ENCODE measurements at places on chromosomes 2 and 18.

GRCh38 chr2:3730646-3731045 lies 27.3 kb downstream of the DCDC2C start:
- no peak for DNase-seq

- no peak for DNase-seq
These were observed 317.0 kb downstream of the CYP26B1 start for GRCh38 chr2:71830497-71831192.

DNA sequence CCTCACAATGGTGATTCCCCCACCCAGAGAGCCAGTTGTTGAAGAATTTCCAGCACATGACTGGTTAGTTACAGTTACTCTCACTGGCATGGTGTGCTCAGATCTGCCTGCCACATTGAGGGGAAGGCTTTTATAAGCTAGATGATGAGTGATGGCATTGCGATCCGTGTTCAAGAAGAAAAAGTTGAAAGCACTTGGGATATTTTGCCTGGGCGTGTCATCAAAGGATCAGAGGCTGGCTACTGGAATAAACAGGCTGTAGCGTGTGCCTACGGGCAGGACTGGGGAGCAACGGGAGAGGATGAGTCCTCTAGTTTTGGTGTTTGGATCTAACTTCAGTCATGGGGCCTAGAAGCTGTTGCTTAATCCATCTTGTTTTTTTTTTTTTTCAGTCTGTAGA lies 175.0 kb downstream of the SETBP1 start:
- no peak for DNase-seq

DNA sequence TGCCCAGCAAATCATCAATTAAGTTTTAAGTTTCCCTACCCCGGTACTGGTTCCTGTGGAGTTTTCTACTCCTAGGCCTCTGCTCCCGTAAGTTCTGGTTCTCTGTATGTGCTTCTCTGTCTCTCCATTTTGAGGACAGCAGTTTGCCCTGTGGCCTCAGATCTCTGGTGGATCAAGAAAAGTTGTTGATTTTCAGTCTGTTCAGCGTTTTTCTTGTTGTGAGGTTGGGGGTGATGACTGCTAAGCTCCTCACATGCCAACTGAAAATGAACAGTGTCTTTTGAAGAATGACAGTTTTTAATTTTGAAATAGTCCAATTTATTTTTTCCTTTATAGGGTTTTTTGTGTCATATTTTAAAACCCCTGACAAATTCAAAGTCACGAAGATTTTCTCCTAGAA lies 31.7 kb downstream of the PROC start:
- DNase-seq, result no peak

DNA sequence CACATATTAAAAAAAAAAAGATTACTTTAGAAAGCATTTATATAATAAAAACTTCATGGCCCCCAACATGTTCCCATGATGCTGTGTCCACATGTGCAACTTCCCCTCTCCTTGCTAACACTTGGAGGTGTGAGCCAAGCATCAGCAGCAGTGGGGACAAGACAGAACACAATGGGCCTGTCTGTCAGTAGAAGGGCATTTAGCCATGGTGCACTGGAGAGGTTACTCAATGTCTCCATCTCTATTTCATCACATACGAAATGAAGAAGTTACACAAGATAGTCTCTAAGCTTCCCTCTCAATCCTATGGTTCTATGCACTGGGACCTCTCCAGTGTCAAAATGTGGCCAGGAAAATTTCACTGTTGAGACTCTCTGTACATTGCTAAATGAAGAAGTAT lies 2.5 kb downstream of the VIT start:
- DNase-seq, result no peak

GRCh38 chr2:218081063-218081462 lies 12.0 kb downstream of the RUFY4 start:
- no peak for DNase-seq

DNA sequence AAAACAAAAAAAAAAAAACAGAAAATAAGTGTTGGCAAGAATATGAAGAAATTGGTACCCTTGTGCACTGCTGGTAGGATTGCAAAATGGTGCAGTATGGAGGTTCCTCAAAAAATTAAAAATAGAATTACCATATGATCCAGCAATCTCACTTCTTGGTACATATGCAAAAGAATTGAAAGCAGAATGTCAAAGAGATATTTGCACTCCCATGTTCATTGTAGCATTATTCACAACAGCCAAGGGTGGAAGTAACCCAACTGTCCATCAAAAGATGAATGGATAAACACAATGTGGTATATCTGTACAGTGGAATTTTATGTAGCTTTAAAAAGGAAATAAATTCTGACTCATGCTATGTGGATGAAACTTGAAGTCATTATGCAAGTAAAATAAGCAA lies 72.8 kb upstream of the POU3F3 start:
- no peak for DNase-seq

DNA sequence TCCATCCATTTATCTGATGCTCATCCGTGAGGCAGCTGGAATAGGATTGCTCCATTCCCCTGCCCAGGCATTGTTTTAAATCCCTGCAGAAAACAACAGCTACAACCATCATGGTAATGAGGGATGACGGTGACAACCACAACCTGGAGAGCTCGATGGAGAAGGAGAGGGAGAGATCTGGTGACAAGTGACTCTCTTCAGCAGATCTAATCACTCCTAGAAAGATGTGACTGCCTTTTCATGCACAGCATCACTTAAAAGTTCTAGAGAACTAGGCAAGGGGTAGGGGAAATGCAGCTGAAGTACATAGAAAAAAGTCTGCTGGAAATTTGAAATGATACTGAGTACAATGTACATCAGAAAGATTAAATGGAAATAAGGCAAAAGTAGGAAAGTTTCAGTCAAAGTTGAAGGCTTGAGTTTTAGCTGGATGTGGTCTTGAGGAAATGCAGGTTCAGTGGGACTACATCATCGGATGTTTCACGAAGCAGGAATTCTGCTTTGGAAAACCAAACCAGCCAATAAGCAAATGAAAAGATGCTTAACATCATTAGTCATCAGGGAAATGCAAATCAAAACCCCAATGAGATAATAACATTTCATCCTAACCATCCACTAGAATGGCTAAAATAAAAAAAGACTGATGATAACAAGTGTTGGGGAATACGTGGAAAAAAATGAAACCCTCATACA lies 6.8 kb upstream of the ARHGAP25 start:
- no peak for DNase-seq

DNA sequence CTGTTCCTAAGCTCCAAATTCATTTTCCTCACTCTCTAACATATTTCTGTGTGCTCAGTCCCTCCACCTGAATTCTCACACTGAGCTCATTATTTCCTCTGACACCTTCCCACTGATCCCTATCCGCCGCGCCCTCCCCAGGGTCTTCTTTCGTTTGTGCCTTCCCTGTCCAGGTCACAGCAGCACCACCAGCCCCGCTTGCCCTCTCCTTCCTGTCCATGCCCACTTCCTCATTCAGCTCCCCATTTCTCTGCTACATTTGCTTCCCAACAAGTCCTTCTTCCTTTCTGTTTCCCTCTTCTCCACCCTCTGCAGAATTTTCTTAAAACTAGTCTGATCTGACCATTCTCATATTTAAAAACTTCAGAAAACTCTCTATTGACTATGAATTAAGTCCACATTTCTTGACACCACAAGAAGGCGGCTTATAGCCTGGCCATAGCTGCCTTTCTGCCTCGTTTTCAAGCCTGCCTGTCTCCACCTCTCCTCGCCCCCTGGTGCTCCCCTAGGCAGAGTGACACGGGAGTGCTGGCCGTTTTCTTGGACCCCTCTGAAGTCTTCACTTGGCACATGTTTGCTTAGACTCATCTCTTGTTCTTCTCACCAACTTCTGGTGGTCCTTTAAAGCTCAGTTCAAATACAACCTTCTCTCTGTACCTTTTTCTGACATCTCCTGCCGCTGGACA lies 138.7 kb upstream of the BOD1L2 start:
- DNase-seq, result no peak

DNA sequence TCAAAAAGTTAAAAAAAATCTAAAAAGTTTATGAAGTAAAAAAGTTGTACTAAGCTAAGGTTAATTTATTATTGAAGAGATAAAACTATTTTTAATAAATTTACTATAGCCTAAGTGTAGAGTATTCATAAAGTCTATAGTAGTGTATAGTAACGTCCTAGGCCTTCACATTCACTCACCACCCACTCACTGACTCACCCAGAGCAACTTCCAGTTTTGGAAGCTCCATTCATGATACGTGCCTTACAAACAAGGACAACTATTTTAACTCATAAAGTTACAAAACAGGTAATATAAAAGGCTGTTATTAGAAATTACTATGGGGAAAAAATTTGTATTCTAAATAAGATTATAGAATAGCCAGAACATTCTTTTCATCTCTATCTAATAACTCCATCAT lies 158.9 kb upstream of the FN1 start:
- DNase-seq, result no peak

- no peak for DNase-seq
These were observed 80.3 kb downstream of the MAPRE2 start for GRCh38 chr18:35121531-35121930.

DNA sequence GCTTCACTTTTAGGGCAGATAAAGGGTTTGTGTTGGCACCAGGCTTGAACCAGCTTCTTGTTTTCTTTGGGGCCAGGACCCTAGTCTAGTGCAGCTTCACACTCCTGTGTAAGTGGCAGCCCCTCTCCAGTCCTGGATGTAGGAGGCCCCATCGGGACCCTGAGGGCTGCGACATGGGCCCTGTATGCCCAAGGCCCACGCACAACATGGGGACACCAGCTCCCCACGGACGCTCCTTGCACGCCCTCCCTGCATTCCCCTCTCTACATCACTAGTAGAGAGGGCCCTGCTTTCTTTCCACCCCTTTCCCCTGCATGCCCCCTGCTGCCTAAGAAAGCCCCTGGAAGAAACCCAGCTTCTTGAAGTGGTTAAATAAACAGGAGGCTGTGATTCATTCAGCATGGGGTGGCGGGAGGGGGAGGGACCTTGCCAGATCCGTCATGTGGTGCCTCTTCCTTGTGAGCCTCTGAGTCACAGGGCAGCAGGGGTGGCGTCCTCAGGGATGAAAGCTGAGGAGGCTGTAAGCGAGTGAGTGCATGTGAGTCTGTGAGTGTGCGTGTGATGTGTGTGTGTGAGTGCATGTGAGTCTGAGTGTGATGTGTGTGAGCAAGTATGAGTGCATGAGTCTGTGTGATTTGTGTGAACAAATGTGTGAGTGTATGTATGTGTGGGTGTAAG lies 42.5 kb downstream of the COPS8 start:
- peak; percentile 93 for DNase-seq

GRCh38 chr2:128606837-128607236 lies 288.2 kb upstream of the HS6ST1 start:
- DNase-seq, result no peak

GRCh38 chr2:43303889-43304288 lies 77.5 kb upstream of the ZFP36L2 start:
- DNase-seq, result no peak

GRCh38 chr18:79399275-79400081 lies 3.7 kb downstream of the NFATC1 start:
- DNase-seq, result no peak

DNA sequence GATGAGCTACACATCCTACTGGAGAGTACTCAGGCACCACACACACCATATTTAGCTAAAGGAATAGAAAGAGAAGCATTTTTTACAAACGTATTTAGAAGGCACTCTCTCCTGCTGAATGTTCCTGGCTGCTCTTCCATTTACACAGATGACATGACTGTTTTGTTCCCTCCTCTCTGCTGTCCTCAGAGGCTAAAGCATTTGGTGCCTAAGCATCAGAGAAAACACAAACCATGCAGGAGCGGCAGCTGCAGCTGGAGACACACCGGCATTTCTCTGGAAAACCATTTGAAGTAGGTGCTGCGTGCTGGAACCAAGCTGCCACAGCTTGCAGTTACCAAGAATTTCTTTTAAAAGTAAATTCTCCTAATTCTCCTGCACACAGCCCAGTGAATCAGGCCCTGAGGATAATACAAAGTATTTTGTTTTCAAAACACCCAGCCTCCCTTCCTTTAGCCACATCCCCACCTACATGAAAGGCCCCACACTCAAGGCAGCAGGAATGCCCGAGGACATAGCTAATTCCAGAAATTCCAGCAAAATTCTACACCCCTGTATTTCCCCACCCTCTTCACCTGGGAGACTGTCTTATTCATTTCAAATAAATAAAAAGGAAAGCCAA lies 488.9 kb upstream of the SOX11 start:
- DNase-seq, result no peak

DNA sequence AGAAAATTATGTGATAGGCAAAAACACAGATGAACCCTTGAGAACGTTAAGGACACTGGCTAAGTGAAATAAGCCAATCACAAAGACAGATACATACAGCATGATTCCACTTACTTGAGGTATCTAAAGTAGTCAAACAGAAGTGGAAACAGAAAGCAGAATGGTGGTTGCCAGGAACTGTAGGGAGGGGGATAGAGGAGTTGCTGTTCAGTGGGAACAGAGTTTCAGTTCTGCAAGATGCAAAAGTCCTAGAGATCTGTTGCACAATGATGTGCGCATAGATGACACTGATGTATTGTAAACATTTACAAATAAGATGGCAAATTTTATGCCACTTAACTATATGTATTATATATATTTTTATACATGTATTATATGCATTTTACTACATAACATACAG lies 59.7 kb downstream of the POLE4 start:
- DNase-seq, result no peak

- no peak for DNase-seq
These were observed 27.6 kb downstream of the CENPO start for GRCh38 chr2:24820598-24821432.

- no peak for DNase-seq
These were observed 31.7 kb upstream of the ASAP2 start for GRCh38 chr2:9174771-9175437.

GRCh38 chr2:42877511-42877910 lies 85.1 kb upstream of the HAAO start:
- no peak for DNase-seq

- no peak for DNase-seq
These were observed 44.0 kb downstream of the MYL12B start for GRCh38 chr18:3305933-3306332.

DNA sequence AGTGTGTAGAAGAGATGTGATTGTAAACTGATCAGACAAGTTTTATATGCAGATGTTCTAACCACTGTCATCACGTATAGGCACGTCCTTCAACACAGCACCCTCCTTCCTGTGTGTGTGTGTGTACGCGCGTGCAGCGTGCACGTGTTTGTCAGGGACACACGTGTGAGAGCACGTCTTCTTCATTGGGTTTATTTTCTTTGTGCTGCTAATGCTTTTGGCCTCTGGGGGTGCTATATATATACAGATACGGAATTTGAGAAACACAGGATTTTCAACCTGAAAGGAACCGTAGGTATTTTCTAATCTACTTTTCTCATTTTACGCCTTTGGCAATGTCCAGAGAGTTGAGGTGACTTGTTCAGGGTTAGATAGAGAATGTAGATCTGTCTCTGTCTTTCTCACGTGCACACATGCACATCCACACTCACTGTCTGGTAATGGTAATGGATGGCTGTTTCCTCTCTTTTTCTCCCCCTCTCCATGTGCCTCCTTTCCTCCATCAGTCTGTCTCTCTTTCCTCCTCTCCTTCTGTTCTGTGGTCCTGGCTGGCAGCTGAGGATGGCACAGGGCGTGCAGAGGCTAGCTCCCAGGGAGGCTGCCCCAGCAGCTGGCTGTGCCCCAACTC lies 13.4 kb upstream of the CELF4 start:
- DNase-seq, result no peak

- no peak for DNase-seq
These were observed 163.4 kb upstream of the MAP3K20 start for GRCh38 chr2:172912266-172912665.

GRCh38 chr18:9612977-9613376 lies 1.4 kb downstream of the PPP4R1 start:
- DNase-seq, result no peak

All from omental fat pad (tissue), 4 donors.